Suprapubic skin (tissue), 4 donors: ENCODE measurements at places on chromosomes 4 and X. TPM values are rescaled to one million over a fixed set of nuclear protein-coding genes. Genes with fewer than 3 reads are reported as not detected.

DNA sequence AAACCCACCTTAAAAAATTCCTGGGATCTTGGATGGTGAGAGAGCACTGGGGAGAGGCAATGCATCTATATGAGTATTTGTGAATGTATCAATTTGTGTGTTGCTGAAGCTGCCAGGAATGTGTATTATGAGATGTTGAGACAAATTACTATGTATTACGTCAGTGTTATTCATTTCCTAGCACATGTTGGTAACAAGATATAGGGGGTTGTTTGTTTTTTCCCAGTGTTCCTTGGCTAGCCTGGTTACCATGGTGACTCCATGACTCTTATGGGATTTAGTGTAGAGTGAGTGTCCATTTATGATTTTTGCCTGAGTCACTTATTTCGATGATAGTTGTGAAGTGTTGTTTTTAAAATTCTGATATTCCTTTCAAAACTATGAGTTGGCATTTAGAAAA is 65.6 kb downstream of the RAB40A start:
- no peak for DNase-seq

- no peak for DNase-seq
Observed at GRCh38 chrX:82219129-82219528, 1017.2 kb downstream of the SH3BGRL start.

Gene LANCL3
- total RNA-seq: 1.8 TPM

Gene VCX2
- not detected for total RNA-seq

- DNase-seq: no peak
Observed at GRCh38 chr4:120994521-120994920, 72.0 kb upstream of the PRDM5 start.

- DNase-seq: no peak
Observed at GRCh38 chr4:62156205-62156604, 956.1 kb downstream of the ADGRL3 start.

Gene CTAG2
- not detected for total RNA-seq

Gene PCDH7
- total RNA-seq: 42.8 TPM

Gene EFHC2
- 16.1 TPM for total RNA-seq

Gene SPANXC
- not detected for total RNA-seq

DNA sequence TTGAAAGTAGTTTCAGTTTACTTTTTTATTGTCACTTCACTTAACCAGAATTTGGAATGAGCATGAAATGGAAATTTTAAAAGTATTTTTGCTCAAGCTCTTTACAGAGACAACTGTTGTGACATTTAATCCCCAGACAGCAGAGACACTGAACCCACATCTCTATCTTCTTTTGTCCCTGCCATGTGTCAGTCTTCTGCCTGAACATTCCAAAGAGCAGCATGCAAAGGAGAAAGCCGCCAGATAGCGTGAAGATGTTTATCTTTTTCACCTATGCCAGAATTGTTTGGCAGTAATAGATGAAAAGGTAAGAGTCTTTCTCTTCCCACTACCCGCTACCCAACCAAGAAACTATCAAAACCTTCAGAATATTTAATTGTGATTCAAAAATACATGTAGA is 46.8 kb downstream of the NDNF start:
- no peak for DNase-seq

GRCh38 chr4:66451741-66452140 is 781.5 kb upstream of the EPHA5 start:
- no peak for DNase-seq

DNA sequence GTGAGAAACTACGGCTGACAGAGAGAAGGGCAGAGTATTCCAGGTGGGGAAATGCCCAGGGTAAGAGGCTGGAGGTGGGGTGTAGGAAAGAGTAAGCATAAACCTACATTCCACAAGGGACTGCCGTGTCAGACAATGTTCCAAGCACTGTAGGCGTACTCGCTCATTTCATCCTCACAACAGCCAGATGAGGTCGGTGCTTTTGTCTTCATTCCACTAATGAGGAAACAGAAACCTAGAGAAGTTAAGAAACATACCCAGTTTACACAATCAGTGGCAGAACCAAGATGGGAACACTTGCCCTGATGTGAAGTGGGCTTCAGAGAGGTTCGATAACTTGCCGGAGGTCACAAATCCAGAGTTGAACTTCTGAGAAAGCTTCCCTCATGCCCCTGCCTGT is 4.6 kb downstream of the SASH3 start:
- DNase-seq: no peak

Gene SLC34A2
- 3.3 TPM for total RNA-seq

GRCh38 chrX:112450810-112451209 is 228.9 kb downstream of the LHFPL1 start:
- no peak for DNase-seq

- DNase-seq: no peak
Observed at GRCh38 chr4:165966833-165967232, 93.8 kb downstream of the TLL1 start.

Gene HHIP
- 0.34 TPM for total RNA-seq

Gene PAGE4
- total RNA-seq: not detected

Gene AGTR2
- not detected for total RNA-seq

DNA sequence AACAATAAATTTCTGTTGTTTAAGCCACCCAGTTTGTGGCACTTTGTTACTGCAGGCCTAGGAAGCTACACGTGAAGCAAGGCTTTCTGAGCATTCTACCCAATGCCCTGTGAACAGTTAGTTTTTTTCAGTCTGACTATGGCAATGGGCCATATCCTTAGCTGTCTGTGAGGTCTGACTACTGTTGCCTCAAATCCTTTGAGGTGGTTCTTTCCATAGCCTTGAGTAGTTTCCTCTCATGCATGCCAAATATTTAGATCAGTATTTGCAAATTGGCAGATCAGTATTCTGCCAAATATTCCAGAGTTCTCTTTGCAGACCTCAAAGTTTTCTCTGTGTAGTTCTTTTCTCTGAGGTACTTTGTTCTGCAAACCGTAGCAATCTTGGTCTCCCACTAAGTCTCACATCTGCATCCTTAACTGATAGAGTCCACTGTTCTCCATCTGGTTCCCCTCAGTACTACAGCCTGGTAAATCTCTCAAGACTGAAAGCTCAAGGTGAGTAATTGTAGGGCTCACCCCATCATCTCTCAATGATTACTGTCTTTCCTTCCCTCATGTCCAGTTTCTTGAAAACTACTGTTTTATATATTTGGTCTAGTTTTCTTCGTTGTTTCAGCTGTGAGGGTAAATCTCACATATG is 984.9 kb upstream of the INTU start:
- DNase-seq: no peak

GRCh38 chrX:120023259-120023658 is 54.2 kb downstream of the RHOXF2B start:
- DNase-seq: no peak

DNA sequence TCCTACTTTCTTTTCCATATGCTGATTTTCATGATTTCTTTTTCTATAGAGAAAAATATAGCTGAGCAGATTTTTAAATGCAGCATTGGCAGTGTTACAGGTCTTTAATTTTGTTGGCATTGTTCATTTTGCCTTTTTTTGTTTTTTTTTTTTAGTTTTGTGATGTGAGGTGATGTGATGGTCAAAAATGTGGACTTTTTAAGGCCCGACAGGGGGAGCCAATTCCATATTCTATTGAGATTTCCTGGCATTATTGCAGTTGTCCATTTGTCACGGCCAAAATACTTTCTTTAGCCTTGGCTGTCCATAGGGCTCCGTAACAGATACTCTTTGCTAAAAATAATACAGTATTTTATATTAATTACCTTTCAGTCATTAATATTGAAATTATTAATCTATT is 47.8 kb downstream of the SLIT2 start:
- DNase-seq: no peak

Gene VBP1
- 23.8 TPM for total RNA-seq

Gene FAM47E
- total RNA-seq: 0.34 TPM

GRCh38 chr4:184237612-184238011 is 19.9 kb upstream of the ENPP6 start:
- no peak for DNase-seq

GRCh38 chr4:24886596-24886995 is 26.2 kb downstream of the CCDC149 start:
- no peak for DNase-seq

DNA sequence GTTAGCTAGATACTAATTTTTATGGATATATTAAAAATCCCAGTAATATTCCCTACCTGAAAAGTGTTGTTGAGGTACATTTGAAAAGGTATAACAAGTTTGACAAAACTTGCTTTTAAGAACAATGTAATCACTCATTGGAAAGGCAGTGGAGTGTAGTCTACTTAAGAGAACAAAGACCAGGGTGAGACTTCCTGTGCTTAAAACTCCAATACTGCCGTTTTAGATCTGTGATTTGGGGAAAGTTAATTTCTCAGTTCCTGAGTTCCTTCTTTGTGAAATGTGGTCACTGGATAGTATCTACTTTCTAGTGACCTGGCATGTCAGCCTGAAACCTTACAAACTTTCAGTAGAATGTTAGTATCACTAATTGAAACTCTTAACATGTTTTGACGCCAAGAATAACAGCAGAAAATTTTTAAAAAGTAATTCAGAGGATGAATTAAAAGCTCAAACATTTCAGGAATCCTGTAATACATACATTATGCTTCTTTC is 56.8 kb downstream of the PCDH7 start:
- DNase-seq: no peak

Gene STPG2
- total RNA-seq: 0.26 TPM

Gene GPRASP1
- 1.1 TPM for total RNA-seq

Gene VCX
- total RNA-seq: not detected
